ENCODE measurements at places on chromosomes 4 and X.

- no peak for DNase-seq
These were observed 36.5 kb upstream of the PPM1K start for GRCh38 chr4:88320780-88321373.

DNA sequence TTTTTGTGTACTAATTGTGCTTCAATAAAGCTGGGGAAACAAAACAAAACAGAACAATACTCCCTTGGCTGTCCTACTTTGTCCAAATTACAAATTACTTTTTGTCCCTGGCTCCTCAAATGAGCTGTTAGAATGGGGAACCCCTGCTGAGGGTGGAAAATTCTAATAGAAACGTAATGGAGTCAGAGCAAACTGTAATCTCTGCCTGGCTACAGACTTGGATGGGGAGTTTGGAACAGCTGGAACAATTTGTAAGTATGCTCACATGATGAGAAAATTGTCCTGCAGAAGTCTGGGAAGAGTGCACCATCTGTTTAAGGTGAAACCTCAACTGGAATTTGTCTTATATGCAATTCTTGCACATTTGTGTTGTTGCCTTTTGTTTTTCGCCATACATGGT is 364.4 kb upstream of the CLNK start:
- DNase-seq = no peak

- DNase-seq = no peak
These were observed 66.7 kb downstream of the CBLL2 start for GRCh38 chrX:22339459-22339858.

GRCh38 chrX:3094261-3094660 is 53.0 kb downstream of the ARSF start:
- DNase-seq = no peak

DNA sequence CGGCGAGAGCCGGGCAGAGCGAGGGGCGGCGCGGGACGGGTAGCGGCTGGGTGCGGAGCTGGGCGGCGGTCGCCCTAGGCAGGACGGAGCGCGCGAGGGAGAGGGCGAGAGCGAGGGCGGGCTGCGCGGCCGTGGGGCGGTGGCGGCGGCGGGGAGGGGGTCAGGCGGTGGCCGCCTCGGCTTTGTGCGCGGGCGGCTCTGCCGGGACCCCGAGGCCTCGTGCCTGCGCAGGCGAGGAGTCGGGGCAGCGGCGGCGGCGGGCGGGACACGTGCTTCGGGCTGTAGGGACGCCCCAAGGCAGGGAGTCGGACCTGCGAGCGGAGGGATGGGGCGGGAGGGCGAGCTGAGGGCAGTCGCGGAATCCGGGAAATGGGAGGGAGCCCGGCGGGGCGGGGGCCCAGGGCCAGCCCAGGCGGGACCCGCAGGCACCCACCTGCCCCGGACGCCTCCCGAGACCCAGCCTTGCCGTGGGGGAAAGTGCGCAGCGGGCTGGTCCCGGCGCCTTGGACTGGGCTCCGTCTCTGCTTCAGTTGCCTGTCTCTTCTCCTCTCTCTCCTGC is 465 bp downstream of the BMPR1B start:
- DNase-seq = no peak

DNA sequence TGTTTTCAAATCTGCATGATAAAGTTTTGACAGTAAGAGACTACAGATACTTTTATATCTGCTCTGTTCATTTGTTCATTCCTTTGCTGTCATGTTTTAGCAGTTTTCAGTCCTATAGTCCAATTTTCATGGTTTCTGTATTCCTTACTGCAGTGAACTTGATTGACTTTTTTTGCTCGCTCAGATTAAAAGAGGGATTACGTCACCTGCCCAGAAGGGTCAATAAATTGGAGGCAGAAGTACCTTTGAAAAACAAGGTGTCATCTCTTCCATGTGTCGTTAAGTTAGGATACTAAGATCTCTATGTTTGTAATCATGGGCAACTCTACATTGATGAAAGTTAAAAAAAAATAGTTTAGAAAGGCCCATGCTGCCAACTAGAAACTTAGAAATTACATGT is 250.1 kb upstream of the SMIM31 start:
- DNase-seq = no peak

DNA sequence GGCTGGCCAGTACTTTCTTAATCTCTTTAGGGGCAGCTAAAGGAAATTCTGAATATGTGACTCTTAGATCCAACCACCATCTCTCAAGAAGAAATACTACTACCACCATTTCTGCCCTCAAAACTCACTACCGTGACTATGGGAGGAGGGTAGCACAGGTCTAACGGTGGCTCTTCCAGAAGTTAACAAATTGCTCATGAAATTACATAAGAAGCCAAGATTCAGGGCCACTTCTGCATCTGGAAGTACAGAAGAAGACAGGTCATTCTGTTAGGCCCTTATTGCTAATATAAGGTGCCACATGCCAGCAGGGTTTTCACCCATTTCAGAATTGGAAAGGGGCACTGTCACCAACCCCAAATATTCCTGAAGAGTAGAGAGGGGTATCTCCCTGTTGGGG is 19.6 kb upstream of the NKRF start:
- no peak for DNase-seq

GRCh38 chr4:51995647-51996220 is 24.4 kb downstream of the LRRC66 start:
- DNase-seq = no peak

GRCh38 chrX:39542316-39542715 is 555.4 kb downstream of the BCOR start:
- no peak for DNase-seq

DNA sequence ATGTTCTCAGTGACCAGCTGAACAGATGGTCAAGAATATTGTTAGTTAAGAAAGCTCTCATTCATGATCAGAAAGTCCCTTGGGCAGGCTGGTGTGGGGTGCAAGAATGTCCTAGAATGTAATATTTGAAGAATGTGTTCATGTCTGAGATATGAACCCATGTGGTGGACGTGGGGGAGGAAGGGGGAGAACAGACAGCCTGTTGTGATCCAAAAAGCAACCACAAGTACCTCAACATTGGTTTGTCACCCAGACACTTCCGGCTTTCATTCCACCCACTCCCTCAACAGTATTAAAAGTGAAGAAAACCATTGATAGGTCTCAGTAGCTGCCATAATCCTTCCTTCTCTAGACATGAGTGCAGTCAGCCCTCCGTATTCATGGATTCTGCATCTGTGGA is 82.2 kb downstream of the MAML3 start:
- DNase-seq = no peak

DNA sequence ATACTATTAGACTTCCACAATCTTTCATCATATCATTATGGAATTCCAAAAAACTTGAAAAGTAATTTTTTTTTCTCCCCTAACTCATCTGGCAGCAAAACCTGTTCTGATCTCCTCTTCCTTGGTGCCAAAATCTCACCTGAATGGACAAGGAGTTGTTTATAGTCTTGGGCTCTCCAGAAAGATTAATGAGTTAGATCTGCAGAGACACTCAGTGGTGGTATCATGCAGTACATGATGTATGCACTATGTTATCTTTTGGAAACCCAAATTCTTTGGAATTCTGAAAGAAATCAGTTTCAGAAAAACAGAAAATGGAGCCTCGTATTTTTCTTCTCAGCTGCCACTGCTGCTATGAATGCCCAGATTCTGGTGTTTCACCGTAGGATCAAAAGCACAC is 11.7 kb downstream of the GPM6B start:
- DNase-seq = no peak

- no peak for DNase-seq
These were observed 418.0 kb downstream of the SH2D1A start for GRCh38 chrX:124764354-124764753.

DNA sequence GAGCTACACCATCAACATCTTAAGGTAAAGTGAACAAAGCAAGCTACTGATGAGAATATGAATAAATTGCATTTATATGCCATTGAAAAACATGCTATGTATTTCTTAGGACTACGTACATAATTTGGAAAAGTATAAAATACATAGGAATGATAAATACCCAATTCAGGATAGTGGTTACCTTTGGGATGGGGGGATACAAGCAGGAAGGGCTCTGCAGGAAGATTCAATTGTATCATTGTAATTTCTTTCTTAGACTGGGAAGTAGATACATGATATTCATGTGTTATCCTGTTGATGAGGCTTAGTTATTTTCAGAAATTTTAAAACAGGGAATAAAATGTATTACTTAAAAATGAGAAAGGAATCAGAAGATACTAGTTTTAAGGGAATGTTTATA is 43.4 kb downstream of the TRAPPC11 start:
- no peak for DNase-seq

GRCh38 chr4:81844717-81845116 is 373.0 kb upstream of the RASGEF1B start:
- peak; percentile 71 for DNase-seq

DNA sequence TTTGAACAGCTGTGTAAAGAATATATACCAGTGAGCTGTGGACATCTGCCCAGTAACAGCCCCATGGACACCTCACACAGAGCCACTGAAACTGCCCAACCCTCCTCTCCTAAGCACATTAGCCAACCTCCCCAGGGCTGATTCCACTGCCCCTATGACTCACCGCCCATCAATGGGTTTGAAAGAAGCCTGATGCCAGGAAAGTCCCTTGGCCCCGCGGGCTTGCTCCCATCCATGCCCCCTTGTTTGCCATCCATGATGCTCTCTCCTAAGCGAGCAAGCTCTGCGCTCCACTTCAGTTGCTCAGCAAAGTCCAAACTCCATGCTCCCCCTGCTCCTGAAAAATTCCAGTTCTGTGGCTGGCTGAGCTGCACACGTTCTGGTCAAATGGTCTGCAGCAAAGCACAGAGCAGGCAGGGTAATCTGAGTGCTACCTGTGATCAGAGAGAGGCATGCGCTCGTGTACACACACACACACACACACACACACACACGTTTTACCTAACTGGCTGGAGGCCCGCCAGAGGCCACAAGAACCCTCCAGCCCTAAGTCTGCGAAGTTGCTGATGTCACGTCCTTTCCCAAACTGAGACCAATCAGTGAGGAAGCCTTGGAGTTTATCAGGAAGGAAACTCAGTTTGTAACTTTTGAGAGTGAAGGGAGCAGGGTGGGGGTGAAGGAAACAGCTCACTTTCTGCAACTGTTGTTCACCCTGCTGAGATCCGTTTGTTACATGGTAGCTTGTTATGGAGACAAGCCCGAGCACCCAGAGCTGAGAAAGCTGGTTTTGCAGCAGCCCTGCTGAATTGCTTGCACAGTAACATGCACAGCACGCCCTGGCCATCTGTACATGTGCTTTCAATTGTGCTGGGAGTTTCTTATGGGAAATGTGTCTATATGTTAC is at the start of gene ASB9:
Gene ASB9, minus strand, starts transcription at position 466 of the 904 bp plus-strand sequence. Its CDS starts 209 bp downstream, at position 257.
- DNase-seq = no peak

DNA sequence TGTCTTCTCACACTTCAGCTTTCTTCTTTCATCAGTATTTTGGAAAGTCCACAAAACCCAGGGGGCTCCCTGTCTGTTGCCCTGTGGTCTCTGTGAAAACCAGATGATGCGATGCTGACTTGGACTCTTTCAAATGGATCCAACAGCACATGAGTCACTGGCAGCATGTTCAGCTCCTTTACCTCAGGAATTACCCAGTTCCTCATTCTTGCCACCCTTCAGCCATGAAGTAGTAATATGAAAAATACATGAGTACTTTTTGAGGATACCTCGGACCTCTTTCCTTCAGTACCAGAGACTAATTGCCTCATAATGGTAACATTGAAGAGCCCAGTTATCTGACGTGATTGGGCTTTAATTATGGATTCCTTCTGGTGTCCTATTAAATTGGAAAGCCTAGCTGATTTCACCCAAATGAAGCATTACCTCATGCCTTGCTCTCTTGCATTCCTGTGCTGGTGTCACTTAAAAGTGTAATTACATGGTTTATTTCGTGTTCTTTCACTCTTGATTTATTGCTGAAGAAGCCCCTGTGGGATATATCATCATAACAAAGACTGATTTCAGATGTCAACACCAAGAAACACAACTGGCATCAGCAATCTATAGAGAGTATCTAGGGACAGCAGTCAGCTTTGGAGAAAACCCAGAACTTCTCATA is 63.4 kb downstream of the NFKB1 start:
- no peak for DNase-seq

- no peak for DNase-seq
These were observed 24.4 kb upstream of the MAP3K15 start for GRCh38 chrX:19539665-19540064.

GRCh38 chr4:159547645-159548308 is 444.9 kb downstream of the RAPGEF2 start:
- no peak for DNase-seq

GRCh38 chr4:102477657-102478056 is 23.5 kb upstream of the NFKB1 start:
- DNase-seq = no peak

- DNase-seq = no peak
These were observed 7.9 kb upstream of the PRMT9 start for GRCh38 chr4:147691820-147692219.

DNA sequence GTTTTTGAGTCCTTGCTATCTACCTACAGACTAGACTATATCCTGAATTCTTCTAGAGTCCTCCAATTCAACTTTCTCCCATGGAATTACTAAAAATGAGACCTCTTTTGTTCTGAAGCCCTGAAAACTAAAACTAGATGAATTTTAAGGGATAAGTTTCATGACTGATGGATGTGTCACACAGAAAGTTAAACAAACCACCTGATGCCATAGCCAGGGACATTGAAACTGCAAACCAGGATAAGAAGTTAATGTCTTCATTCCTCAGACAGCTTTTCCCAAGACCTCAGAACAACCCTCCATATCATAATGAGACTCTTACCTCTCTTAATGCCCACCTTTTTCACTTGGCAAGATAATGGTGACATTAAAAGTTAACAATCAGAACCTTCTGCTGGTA is 81.5 kb upstream of the PTPN13 start:
- no peak for DNase-seq

DNA sequence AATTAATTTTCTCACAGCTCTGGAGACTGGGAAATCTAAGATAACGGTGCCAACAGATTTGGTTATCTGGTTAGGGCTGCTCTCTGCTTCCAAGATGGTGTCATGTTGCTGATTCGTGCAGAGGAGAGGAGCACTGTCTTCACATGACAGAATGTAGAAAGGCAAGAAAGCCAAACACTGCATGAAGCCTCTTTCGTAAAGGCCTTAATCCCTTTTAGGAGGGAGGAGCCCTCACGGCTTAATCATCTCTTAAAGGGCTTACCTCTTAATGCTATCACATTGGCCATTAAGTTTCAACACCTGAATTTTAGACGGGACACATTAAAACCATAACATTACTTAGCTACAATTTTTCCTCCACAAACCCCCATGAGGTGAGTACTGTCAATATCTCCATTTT is 174.1 kb downstream of the COX18 start:
- no peak for DNase-seq

GRCh38 chrX:139692506-139692849 is 15.5 kb downstream of the MCF2 start:
- no peak for DNase-seq

DNA sequence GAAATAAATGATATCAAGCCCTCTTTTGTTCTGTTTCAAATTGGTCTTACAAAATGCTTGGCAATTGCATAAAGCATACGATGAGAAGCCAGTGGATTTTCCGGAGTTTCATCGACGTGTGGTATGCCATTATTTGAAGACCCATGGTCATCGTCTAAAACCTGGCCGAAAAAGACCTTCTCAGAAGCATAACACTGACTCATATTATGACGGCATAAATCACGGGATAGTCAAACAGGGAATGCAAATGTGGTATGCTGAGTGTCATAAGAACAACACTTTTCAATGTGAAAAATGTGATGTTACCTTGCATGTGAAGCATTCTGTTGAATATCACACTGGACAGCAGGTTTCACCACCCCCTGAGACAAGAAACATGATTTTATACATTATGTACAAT is 695.2 kb downstream of the GRXCR1 start:
- no peak for DNase-seq

GRCh38 chr4:123477711-123478209 is 81.2 kb downstream of the SPRY1 start:
- no peak for DNase-seq
